ENCODE measurements at places on chromosomes 16 and 17. TPM values are rescaled to one million over a fixed set of nuclear protein-coding genes. Genes with fewer than 3 reads are reported as not detected.

DNA sequence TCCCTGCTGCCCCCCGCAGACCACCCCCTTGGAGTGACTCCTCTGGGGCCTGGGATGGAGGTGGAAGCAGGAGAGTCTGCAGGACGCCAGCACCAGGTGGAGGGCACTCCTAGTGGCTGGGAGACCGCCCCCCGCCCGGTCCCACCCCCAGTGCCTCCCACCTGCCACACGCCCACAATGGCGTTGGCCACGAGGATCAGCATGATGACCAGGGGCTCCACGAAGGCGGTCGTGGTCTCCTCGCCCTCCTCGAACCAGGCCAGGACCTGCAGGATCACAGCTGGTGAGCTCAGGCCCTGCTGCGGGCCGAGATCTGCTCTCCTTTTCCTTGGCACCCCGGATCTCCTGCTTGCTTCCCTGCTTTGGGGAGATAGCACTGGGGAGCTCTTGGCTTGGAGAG, 12.8 kb downstream of the ATP2A3 start:
- DNase-seq, result no peak

DNA sequence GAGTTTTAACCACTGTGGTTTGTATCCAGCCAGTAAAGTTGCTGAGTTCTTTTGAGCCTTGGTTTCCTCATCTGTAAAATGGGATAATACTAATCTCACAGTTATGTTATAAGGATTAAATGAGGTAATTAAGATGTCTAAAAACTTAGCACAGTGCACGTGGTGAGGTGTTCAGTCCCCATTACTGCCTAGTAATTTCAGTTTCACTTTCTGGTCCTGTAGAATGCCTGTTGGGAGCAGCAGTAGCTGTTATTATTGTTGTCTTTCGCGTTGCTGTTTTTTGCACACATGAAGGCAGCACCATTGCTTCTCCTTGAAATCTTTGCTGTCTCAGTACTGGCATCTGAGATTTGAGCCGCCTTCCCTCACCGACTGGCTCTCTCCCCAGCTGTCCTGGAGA, 182.4 kb downstream of the DNAH9 start:
- no peak for DNase-seq

- peak; percentile 86 for DNase-seq
Measured at GRCh38 chr16:87201052-87201451, 116.1 kb downstream of the C16orf95 start.

DNA sequence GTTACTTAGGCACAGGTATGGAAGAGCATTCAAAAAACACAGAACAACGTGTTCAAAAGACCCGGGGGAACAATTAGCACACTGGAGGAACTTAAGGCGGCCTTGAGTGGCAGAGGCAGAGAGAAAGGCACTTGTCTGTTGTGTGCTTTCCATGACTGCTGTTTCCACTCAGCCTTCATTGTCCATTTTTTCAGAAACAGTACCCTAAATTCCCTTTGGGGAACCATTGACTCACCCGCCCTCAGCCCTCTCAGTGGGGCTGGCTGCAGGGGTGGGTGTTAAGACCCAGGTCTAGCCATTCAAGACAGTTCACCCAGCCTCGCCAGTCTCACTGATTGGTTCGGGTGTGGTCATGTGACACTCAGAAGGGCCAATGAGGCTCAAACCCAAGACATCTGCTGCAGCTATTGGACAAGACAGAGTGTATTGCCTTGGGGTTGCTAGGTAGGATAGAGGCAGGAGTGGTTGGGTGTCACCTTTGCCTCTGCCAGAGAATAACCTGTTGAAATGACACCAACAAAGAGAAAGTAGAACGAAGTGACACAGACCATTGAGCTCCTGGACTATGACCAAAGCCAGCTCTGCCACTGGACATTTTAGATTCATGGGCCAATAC, 19.6 kb upstream of the CEP20 start:
- DNase-seq, result no peak

DNA sequence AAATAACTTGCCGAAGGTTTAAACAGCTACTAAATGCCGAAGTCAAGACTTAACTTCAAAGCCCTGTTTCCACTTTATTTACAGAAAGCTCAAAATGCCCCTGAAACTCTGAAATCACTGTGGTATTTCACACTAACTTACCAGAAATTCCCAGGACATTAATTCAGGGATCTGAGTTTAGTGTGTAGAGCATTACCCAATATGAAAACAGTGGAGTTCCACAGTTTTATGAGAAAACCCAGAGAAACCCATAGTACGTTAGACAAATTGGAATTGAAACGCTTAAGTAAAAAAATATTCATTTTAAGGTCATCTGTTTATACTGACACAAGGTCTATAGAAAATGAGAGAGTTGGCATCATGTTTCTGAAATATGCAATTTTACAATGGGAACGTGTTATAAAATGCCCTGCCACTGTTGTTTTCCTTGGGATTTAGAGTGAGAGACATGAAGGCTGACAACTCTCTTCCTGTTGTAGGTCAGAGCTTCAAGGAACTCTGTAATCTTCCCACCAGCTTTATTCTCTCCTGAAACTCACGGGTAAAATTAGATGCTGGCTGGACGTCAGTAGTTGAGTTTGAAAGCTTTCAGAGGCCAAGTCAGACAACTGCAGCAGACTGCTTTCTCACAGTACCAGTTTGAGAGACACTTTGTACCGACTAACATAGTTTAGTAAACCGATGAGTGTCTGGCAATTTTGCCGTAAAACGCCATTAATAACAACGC, 139.4 kb upstream of the TBX2 start:
- DNase-seq, result peak; percentile 35

The FGF11 gene
- 6.4 TPM for total RNA-seq

DNA sequence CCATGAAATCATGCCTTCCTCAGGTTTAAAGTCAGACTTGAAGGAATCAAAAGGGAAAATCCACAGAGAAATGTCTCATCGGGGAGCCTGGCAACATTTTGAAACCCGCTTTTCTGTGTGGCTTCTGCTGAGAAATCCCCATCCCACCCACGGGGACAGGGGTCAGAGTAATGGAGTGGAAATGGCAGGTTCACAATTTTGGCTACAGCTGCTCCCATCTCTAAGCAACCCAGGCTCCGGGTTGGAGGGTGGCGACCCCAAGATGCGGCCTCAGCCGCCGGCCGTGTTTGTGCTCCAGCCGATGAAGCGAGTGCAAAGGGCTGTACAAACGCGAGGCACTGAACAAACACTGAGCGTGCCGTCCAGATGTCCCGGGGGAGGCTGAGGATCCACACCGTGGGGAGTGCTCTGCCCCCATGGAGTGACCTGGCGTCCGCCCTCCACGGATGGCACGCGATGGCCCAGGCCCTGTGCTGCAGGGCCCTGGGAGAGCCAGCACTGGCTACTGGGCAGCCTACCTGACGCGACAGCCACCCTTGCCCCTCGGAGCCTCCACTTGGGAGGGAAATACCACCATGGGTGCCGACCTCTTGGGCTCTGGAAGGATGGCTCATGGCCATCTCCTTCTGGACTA, 22.2 kb downstream of the SLC43A2 start:
- no peak for DNase-seq

The TNP2 gene
- total RNA-seq, result not detected

The CCL17 gene
- not detected for total RNA-seq

DNA sequence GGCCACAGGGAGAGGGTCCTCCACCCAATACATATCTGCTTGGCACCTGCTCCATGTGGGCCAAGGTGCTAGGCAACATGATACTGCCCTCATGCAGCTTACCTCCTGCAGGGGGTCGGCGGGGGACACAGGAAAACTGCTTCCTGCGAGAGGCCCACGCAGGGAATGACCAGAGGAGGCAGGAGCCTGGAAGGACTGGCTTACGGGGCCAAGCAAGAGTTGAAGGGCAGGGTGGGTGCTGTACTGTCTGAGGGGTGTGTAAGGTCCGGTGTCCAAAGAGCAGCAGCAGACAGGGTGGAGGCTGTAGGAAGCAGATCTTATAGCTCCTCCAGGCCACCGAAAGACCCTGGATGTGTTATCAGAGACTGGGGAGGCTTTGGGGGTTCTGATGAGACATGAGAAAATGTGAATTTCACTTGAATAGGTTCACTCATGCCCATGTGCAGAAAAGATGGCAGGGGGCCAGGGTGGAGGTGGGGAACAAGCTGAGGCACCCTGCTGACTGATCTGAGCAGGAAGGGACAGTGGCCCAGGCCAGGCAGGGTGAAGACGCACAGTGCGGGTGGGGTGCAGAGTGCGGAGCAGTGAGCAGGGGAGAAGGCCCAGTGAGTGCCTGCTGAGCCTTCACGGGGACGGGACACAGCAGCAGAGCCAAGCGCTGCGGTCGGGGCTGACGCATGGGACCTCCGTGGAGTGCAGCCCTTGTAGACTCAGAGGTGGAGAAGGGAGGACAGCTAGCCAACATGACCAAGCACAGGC, 8.3 kb downstream of the FLCN start:
- no peak for DNase-seq

DNA sequence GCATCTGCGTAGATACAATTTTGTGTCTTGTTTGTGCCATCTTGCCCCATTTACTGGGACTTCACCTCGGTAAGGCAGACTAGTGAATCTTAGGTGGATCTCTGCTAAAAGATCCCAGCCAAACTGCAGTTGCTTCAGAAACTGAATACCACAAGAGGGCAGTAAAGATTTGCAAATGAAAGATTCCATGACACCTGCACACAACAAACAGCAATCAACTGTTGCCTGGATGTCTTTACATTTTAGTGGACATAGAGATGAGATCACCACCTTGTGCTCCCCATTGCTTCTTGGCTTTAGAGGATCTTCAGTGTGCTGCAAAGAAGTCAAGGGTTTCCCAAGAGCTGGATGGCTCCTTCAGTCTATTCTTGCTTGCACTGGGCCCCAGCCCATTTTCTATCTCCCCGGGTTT, 119.2 kb upstream of the CACNG5 start:
- DNase-seq, result no peak

- no peak for DNase-seq
Measured at GRCh38 chr17:72998343-72998742, 94.1 kb downstream of the SLC39A11 start.

GRCh38 chr16:67284699-67285646, 5.6 kb downstream of the PLEKHG4 start:
- DNase-seq, result no peak

DNA sequence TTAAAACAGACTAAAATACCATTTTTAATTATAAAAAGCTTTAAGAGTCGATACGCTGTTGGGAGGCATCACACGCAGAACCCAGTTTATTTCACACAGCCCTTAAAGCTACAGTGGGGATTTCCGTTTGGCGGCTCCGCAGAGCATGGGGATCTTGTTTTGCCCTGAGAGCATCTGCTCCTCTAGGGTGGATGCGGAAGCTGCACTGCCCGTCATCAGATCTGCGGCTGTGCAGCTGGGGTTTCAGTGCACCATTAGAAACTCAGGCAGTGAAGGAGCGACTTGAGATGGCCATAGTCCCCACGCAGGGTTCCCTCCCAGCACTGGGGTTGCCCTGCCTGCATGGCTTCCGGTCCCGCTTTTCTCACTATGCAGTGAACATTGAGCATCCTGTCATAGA, 62.2 kb upstream of the CHMP6 start:
- DNase-seq, result no peak

The KRTAP16-1 gene
- not detected for total RNA-seq

DNA sequence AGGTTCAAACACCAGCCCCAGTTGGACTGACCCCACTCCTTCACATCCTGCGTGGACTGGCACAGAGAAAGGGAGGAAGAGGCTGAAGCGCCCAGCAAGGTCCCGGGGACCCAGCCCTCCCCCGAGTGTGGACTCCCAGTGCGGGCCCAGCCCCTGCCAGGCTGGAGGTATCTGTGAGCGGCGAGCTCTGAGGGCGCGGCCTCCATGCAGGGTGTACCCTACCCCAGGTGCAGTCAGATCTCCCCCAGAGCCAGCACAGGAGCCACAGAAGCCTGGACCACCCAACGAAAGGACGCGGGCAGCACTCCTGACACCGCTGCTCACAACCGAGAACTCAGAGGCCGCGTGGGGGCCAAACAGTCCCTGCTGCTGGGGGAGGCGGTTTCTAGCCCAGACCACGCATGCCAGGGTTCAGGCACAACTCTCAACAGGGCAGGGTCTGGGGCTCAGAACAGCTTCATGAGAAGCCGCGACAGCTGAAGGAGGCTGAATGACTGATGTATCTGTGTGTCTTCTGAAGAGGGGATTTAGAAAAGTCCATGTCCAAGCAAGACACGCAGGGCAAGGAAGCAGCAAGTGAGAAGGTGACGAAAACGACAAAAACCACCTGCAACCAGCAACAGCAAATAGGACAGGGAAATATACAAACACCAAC, 8.5 kb downstream of the SLC38A10 start:
- peak; percentile 57 for DNase-seq

The USH1G gene
- not detected for total RNA-seq

DNA sequence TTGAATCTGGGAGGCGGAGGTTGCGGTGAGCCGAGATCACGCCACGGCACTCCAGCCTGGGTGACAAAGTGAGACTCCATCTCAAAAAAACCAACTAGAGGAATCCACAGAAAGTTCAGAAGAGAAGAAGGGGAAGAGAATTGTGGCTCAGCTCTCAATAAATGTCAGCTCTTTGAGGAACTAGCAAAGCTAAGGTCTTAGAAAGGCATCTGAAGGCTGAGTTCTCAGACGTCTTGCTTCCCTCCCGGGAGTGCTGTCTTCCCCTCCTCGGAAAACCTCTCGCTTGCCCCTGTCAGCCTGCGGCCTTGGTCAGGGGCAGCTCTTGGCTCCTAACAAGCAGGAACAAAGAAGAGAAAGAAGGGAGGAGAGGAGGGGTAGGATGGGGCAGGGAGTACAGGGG, 5.3 kb downstream of the SHPK start:
- no peak for DNase-seq

The DNAH3 gene
- 0.97 TPM for total RNA-seq

DNA sequence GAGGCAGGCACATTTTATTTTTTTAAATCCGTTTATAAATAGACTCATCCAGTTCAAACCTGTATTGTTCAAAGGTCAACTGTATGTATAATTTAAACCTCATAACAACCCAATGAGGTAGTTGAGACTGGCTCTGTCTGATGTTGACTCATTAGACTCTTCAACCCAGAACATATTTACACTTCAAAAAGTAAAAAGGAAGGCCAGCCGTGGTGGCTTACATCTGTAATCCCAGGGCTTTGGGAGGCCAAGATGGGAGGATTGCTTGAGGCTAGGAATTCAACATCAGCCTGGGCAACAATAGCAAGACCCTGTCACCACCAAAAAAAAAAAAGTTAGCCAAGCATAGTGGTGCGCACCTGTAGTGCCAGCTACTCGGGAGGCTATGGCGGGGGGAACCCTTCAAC, 32.5 kb upstream of the DHRS7B start:
- DNase-seq, result no peak

The TCAP gene
- total RNA-seq, result 4,137 TPM

DNA sequence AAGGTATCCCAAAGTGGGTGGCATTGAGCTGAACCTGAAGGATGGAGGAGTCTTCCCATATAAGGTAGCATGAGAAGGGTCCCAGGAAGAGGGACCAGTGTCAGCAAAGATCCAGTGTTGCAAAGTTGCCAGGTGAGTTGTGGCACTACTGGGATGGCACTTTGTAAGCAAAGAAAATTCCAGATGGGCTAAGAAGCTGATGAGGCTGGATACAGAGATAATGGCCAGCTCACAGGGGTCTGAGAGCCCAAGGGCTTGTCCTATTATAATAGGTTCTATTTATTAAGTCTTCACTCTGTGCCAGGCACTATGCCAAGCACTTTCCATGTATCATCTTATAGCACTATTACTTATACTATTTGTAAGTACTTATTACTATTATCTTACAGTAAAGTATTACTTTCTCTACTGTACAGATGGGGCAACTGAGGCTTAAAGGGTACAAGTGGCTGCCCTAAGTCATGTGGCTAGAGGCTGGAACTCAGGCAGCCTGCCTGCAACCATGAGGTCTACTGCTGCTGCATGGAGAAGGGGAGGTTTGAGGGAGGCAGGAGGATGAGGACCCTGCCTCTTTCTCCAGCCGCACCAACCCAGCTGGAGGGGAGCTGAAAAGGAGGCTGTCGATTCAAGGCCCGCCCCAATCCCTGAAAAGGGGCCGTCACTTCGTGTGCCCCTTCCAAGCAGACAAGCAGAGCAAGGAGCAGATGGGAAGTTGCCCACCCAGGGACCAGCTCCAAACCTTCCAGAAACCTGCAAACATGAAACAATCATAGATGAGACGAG, 86.5 kb downstream of the C16orf78 start:
- DNase-seq, result no peak

The PRKCB gene
- total RNA-seq, result 0.75 TPM

Measured in heart left ventricle (tissue), 16 donors.